ENCODE measurements at places on chromosomes 6 and 20.

DNA sequence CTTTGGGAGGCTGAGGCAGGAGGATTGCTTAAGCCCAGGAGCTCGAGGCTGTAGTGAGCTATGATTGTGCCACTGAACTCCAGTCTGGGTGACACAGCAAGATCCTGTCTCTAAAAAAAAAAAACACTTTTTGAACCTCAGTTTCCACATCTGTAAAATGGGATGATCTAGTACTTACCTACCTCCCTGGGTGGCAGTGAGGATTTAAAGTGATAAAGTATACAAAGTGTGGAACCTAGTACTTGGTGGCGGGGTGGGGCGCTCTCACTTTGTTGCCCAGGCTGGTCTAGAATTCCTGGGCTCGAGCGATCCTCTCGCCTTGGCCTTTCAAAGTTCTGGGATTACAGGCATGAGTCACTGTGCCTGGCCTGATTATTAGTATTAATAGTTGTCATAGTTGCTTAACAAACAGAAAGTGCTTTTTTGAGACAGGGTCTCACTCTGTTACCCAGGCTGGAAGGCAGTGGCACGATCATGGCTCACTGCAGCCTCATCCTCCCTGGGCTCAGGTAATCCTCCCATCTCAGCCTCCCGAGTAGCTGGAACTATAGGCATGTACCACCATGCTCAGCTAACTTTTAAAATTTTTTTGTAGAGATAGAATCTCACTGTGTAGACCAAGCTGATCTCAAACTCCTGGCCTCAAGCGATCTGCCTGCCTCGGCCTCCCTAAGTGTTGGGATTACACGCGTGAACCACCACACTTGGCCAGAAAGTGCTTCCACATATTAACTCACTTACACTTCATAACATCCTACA, 7.0 kb upstream of the PLTP start:
- DNase-seq, result no peak

DNA sequence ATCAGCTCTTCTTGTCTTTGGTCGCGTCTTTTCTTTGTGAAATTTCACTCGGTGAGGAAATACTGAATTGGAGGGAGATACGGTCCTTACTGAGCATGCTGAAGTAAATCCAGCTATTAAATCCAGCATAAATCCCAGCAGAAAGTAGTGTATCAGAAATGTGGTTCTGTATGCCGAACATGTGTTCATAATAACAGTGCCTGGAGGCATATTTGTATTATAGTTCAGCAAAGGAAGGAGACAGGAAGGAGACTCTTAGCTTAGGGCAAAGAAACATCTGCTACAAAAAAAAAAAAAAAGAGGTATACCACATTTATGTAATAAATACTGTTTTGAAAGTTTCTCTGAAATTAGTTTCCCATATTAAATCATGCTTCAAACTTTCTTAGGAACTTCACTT, 211.8 kb downstream of the PLCB4 start:
- no peak for DNase-seq

DNA sequence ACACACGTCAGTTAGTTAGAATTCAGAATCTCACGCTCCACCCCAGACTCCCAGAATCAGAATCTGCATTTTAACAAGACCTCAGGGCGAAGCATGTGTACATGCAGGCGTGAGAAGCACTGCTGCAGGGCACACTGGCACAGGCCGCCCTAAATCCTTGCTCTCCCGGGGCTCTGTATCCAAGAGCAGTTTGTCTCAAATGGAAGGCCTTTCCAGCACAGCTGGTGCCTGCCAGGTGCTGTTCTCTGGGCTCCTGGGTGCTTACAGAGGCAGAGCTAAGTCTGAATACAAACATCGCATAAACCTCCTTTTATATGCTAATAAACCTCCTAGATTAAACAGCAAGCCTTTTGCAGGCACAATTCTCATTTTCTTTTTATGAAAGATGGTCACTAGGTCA, 119.1 kb upstream of the CD93 start:
- no peak for DNase-seq

- no peak for DNase-seq
Observed at GRCh38 chr6:128376952-128377503, 143.4 kb downstream of the PTPRK start.

DNA sequence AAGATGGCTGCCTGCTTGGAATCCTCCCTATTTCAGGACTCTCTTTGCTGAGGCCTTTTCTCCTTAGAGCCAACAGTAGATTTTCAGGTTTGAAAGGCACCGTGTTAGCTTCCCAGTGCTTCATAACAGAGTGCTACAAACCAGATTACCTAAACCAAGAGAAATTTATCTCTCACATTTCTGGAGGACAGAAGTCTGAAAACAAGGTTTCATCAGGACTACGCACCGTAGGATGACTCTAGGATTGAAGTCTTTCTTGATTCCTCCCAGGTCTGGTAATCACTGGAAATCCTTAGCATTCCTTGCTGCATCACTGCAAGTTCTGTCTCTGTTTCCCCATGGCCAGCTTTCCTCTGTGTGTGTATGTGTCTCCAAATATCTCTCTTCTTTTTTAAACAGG, 508.4 kb upstream of the GJE1 start:
- no peak for DNase-seq

DNA sequence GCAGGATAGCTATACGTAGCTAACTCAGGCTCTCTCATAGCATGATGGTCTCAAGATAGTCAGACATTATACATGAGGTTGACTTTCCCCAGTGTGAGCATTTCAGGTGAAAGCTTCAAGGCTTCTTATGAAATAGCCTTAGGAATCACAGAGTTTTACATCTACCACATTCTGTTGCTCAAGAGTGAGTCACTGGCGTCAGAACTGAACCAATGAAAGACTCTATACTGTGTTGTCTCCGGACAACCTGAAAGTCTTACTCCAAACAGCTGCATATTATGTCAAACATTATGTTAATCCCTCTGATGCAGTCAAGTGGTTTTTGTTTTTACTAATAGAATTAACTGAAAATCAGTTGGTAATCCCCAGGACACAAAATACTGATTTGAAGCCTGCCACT, 79.8 kb upstream of the TRDN start:
- DNase-seq, result no peak

- DNase-seq, result no peak
Observed at GRCh38 chr6:122495612-122496011, 24.0 kb upstream of the SERINC1 start.

GRCh38 chr6:169530752-169531123, 171.1 kb downstream of the WDR27 start:
- no peak for DNase-seq

DNA sequence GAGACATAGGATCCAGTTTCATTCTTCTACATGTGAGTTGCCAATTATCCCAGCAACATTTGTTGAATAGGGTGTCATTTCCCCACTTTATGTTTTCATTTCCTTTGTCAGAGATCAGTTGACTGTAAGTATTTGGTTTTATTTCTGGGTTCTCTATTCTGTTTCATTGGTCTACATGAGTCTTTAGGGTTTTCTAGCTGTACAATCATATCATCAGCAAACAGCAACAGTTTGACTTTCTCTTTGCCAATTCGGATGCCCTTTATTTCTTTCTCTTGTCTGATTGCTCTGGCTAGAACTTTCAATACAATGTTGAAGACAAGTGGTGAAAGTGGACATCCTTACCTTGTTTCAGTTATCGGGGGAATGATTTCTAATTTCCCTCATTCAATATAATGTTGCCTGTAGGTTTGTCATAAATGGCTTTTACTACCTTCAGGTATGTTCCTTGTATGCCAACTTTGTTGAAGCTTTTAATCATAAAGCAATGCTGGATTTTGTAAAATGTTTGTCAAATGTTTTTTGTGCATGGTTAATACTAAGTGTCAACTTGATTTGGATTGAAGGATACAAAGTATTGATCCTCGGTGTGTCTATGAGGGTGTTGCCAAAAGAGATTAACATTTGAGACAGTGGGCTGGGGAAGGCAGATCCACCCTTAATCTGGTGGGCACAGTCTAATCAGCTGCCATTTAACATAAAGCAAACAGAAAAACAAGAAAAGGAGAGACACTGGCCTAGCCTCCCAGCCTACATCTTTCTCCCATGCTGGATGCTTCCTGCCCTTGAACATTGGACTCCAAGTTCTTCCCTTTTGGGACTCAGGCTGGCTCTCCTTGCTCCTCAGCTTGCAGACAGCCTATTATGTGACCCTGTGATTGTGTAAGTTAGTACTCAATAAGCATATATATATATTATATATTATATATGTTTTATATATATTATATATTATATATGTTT, 23.3 kb downstream of the MICA start:
- no peak for DNase-seq

GRCh38 chr20:8535403-8536261, 403.6 kb downstream of the PLCB1 start:
- DNase-seq, result peak; percentile 2

GRCh38 chr6:52210227-52210626, 24.1 kb downstream of the IL17A start:
- DNase-seq, result no peak

- no peak for DNase-seq
Observed at GRCh38 chr6:111011360-111012142, 29.7 kb downstream of the RPF2 start.

Measured in iPS DF 6.9 (cell line).